ACHN (cell line): ENCODE measurements at places on chromosomes 2 and 18.

DNA sequence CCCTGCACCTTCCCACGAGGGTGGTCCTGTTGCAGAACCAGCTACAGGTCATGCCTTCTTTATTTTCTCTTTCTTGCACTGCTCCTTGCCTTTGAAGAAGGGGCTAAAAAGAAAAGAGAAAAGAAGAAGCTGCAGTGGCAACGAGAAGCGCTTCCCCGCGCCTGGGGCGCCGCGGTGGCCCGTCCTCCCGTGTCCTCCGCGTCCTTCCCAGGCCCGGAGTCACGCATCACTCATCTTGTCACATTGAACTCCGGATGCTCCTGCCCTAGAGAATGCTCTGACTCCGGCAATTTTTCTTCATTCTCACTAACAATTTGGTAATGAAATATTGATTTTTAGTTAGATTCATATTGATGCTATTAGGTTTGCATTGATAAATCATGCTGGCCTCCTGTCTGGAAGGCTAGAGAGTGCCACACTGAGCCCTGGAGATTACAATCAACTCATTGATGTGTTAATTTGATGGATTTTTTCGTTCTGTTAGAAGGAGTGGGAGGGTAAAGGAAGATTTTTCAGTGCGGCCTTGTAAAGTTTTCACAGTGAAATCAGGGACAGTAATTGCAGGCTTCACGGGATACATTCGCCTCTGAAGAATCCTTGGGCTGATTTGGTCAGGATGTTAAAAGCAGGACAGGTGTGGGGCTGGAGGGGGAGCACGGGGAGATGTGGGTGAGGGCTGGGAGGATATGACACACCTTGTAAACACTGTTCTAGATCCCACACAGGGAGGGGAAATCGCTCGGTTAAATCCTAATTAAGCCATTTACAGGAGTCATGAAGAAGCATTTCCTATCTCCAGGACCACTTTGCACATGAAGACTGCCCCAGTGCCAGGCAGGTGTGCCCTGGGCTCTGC is 349.3 kb downstream of the ZNF516 start:
- no peak for DNase-seq

DNA sequence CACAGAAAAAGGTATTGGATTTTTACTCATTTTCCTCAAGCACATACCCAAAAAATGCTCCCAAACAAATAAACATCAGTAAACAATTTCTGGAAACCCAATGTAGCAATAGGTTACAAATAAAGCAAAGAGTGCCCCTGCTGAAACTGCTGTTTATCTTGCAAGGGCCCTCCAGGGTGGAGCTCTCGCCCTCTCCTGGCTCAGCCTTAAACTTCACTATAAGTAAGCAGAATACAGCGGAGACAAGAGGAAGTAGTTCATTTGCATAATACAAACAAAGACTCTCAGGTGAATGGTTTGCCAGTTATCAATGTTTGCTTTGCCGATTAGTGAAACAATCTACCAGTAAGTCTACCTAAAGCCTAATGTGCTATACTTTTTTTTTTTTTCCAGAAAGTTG is 437.6 kb downstream of the DLGAP1 start:
- DNase-seq: peak; percentile 41

DNA sequence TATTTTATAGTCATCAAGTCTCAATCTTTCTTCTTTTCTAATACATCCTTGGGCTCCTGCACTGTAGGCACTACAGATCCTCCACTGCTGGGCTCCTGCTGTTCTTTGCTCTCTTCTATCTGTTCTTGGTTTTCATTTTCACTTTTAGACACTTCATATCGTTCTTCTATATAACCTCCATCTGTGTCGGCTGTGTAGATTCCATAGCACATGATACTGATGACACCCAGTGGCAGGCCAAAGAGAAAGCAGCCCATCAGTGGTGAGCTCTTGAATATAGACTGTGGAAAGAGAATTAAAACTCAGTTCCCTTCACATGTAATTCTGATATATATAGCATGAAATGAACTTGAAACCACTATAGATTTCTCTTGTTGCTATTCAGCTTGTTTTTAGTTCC is 38.0 kb downstream of the TMX3 start:
- DNase-seq: no peak

- no peak for DNase-seq
Observed at GRCh38 chr2:36271266-36271665, 84.3 kb upstream of the CRIM1 start.

DNA sequence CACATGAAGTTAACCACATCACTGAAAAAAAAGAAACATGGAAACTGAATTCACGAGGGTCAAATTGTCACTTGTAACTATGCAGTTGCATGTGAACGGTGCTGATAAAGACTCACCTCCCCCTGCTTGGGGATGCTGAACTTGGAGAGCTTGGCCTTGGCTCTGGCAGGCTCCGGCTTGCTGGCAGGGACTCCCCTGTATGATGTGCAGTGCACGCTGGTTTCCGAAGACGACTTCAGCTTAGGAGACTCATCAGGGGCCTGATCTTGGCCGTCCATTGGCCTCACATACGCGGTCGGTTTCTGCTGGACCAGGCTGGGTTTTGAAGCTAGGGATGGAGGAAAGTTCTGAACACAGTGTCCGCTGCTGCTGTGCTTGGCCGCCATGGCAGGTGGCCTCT is 135.9 kb downstream of the AFF3 start:
- DNase-seq: no peak

- DNase-seq: no peak
Observed at GRCh38 chr18:23938043-23938756, 76.4 kb upstream of the TTC39C start.

- no peak for DNase-seq
Observed at GRCh38 chr18:58468191-58468590, 160.7 kb downstream of the ALPK2 start.

DNA sequence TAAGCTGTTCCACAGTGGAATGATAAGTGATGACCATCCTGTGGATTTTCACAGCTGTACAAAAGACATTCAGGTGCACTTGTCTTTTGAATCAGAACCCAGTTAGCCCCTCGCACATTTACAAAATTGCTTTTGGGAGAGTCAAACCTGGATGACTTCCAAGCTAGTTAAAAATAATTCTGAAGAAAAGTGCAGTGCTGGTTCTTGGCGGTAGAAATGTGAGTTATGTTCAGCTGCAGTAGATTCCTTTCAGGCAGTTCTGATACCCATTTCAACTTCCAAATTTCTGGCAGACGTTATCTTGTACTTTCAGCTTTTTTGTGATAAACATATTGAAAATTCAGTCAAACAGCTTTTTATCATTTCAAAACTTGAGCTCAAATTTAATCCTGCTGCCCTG is 324.7 kb downstream of the NRXN1 start:
- DNase-seq: no peak

DNA sequence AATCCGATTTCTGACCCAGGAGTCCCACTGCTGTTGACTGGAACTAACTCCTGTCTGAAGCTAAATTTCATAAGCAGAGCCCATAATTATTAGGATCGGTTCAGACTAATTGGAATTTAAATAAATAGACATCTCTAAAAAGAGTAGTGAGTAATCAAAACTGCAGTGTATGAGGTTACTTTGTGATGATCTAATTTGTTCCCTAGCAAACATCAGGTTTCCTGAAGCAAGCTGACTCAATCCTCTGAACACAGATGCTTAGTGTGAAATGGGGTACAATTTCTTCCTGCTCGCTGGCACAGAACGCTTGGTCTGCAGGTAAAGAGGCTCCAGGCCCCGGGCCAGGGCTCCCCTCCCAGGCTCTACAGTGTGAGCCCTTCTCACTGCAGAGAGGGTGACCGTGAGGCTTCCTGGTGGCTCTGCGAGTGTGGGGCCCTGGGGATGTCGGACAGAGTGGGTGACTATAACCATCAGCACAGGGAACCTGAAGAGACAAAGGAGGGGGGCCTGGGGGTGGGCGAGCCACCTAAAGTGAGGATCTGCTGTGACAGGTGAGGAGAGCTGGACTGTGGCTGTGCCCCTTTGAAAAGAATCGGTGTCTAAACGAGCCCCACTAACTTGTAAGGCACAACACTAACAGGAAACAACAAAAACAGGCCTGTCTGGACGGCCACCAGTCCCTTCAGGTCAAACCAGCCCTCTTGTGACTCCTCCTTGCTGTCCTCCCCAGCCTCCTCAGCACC is 20.2 kb downstream of the CHST10 start:
- DNase-seq: no peak

- DNase-seq: no peak
Observed at GRCh38 chr2:73889206-73889605, 3.6 kb upstream of the ACTG2 start.

GRCh38 chr2:47346-47725 is 1.0 kb upstream of the FAM110C start:
- no peak for DNase-seq

GRCh38 chr2:182628916-182629315 is 87.1 kb upstream of the DNAJC10 start:
- no peak for DNase-seq

GRCh38 chr18:54161267-54161666 is 63.2 kb downstream of the MBD2 start:
- DNase-seq: no peak

DNA sequence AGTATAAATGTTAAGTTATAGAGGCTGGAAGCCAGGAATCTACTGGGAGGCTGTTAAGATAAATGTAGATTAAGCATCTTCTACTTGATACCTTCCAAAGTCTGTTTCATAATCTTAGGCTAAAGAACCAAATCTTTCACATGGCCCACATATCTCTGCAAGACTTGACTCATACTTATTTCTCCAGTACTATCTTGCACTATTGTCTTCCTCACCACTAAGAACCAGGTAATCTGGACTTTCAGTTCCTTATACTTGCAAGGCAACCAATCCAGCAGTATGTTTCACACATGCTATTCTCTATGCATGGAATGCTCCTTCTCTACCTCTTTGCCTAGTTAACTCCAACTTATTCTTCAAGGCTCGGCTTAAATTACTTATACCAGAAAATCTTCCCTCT is 62.2 kb downstream of the RBMS1 start:
- no peak for DNase-seq

GRCh38 chr2:21944536-21944935 is 820.8 kb downstream of the TDRD15 start:
- no peak for DNase-seq

- DNase-seq: no peak
Observed at GRCh38 chr2:44778221-44778654, 163.3 kb upstream of the SIX3 start.

DNA sequence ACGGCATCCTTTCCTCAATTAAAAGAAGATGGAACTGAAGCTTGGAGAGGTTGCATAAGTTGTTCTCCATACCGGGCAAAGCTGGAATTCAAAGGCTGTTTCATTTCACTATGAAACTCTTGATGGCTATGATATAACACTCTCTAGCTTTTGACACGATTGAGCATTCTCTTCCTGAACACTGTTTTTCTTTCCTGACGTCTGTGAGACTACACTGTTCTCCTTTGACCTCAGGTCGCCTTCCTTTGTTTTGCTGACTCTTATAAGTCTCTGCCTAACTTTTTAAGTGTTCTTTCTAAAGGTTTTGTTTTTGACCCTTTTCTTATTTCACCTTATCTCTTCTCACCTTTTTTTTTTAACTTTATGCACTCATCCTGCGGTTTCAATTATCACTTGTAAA is 261.8 kb upstream of the LINC00305 start:
- no peak for DNase-seq

DNA sequence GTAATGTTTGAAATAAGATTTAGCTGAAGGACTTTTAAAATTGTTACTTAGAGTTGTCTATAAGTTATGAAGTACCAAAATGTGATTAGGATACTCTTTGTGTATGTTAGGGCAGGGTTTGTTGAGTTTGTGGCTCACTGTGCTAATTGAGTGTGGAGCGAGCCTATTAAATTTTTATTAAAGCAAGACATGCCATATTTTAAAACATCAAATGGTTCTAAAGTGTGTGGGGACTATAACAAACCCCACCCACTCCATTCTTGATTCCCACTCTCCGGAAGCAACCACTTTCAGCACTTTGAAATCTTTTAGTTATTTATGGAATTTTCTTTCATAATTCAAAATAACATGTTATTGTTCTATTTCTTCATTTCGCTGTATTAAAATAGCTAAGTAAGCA is 1.8 kb downstream of the HNMT start:
- DNase-seq: no peak

- no peak for DNase-seq
Observed at GRCh38 chr18:12302391-12303147, 5.5 kb upstream of the TUBB6 start.

DNA sequence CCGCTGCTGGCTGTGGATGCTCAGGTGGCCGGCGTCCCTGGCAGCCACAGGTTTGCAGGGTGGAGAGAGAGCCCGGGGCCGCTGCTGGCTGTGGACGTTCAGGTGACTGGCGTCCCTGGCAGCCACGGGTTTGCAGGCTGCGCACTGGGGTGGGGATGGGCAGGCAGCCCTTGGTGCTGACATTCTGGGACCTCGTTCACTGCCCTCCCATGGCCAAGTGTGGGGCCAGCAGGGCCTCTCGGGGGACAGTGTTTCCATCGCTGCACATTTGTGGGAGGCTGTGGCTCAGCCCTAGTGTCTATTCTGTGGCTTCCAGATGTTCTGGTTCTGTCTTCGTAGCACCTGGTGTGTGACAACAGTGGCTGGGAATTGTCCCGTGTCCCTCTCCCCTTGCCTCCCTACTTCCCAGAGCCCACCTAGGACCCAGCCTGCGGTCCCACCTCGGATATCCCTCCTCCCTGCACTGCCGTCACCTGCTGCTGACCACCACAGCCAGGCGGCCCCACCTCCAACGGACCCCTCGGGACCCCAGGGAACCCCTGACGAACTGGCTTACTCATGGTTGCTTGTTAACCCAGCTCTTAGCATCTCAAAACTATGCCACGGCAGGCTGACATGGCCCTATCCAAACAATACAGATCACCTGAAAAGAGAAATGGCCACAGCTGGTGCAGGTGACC is 915 bp downstream of the CROCC2 start:
- no peak for DNase-seq

DNA sequence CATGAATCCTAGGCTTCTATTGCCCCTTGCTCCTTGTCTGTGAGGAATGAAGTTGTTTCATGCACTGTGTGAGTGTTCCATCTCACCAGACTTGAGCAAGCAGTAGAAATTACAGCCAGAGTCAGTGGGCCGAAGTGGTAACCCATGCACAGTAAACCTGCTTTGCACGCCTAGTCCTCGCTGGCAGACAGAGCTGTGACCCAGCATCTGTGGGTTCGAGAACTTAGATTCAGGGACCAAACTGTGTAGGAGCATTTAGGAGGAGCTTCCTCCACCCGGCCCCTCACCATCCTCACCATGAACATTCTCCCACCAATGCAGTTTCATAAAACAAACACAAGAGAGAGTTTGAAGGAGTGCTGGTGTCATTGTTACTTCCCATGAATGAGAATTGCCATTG is 21.6 kb upstream of the TEX51 start:
- no peak for DNase-seq

GRCh38 chr2:161370981-161371380 is 45.1 kb upstream of the TBR1 start:
- DNase-seq: no peak

DNA sequence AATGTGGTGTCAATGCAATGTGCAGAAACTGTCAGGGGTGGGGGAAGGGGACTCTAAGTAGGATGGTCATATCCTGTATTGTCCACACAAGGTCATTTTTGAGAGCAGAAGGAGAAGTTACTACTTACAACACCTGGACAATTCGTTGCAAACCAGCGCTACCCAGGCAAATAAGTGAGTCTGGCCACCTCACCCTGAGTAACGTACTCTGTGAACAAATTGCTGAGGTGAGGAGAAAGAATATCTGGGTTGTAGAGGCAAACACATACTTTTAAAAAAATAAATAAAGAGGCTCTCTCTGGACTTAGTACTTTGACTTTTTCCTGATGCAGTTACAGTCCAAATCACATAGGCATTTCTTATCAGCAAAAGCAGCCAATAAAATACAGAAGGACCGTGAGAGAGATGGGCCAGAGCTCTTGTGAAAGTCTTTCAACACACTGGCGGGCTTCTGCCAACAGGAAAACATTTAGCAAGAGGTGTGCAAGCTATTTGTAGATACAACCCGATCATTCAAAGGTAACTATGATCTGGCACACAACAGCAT is 268.2 kb upstream of the ID2 start:
- no peak for DNase-seq

GRCh38 chr18:75127143-75128021 is 81.6 kb downstream of the PTGR3 start:
- DNase-seq: no peak
